Amygdala (tissue), 56 donors: ENCODE measurements at places on chromosomes 5 and 9.

DNA sequence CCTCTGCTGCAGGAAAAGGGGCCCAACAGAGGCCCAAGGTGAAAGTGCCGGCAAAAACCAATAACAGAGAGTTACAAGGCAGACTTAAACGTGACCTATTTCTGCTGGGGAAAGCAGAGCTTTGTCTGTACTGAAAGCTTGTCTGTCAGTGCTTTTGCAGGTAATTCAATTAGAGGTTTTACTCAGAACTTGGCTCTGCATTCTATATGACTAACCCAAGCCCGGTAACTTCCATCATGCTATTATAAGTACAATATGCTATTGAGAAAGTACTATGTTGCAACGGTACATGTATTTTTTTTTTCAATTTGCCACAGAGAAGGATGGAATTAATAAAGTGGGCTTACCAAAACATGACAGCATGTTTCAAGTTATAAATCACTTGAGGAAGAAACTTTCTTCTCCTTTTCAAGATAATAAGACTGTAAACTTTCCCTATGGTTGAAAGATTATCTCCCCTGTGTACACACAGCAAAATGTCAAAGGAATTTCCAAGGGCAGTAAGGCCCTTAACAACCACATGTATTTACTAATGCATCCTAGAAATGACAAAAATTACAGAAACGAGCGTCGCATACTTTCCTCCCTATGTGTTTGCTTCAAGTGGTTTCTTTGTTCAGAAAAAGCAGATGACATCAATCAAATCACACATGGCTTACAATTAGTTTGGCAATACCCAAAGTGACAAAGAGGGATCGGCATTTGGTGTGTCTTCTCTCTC lies 282.4 kb downstream of the EFNA5 start:
- no peak for DNase-seq

DNA sequence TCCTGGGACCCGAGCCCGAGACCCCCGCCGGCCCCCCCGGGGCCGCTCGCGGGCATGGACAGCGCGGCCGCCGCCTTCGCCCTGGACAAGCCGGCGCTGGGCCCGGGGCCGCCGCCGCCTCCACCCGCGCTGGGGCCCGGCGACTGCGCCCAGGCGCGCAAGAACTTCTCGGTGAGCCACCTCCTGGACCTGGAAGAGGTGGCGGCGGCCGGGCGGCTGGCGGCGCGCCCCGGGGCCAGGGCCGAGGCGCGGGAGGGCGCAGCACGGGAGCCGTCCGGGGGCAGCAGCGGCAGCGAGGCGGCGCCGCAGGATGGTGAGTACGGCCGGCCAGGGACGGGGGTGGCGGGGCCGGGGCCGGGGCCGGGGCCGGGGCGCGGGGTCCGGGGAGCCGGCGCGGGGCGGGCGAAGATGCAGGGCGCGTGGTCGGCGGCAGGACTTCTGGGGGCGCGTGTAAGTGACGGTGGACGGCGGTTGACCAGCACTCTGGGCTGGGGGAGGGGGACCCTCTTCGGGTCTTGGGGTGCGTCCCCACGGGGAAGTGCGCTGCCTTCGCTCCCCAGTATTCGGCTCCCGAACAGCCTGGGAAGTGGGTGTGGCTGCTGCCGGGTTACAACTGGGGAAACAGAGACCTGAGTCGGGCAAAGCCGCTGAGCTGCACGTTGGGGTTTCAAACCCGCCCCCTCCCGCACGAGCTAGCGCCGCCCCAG lies 520 bp downstream of the PRRX2 start:
- DNase-seq, result no peak

GRCh38 chr5:175444905-175445456 lies 999 bp upstream of the DRD1 start:
- DNase-seq, result no peak

DNA sequence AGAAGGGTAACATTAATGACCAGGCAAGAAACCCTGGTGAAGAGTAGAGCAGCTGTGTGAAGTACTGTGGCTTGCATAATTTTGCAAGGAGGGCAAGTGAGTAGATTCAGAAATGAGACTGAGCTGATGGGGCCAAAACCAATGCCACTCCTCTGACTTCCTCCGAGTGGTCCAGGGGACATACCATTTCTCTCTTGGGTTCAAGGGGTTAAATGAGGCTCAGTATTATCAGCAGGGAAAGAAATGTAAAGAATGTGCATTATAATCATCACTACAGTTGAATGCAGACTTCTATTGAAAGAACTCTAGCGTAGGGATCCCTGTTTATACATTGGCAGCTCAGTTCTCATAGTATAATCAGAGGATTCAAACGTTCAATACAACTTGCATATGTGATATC lies 9.9 kb downstream of the POLR3G start:
- no peak for DNase-seq

- no peak for DNase-seq
Observed at GRCh38 chr5:13662626-13663025, 281.9 kb downstream of the DNAH5 start.

GRCh38 chr5:174397206-174397605 lies 327.2 kb upstream of the MSX2 start:
- no peak for DNase-seq

- no peak for DNase-seq
Observed at GRCh38 chr5:80093796-80094195, 58.6 kb downstream of the THBS4 start.

GRCh38 chr5:185095-186070 lies 5.9 kb upstream of the LRRC14B start:
- DNase-seq, result no peak

DNA sequence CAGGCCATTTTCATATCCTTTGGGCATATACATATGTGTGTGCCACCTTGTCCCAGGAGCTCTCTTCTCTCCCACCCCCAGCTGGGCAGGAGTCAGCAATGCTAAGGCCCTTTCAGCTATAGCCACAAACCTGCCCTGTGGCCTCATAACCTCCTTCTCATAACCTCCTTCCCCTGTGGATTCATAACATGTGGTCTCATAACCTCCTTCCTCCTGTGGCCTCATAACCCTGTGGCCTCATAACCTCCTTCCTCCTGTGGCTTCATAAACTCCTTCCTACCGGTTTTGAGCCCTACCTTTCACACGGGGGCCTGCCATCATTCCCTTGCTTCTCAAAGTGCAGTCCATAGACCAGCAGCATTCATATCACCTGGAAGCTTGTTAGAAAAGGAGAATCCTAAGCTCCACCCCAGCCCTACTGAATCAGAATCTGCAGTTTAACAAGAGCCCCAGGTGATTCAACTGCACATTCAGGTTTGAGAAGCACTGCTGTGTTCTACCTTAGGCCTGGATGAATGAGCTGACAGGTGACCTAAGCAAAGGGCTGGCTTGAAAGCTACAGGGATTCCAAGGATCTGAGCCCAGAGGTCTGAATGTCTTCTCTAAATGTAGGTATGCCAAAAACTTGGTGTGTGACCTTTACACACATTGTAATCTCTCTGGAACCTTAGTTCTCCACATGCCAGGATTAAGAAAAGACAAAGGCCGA lies 41.9 kb upstream of the PLPP6 start:
- DNase-seq, result no peak

- no peak for DNase-seq
Observed at GRCh38 chr5:123113136-123113535, 24.1 kb downstream of the PRDM6 start.

- no peak for DNase-seq
Observed at GRCh38 chr5:15526413-15526812, 26.4 kb downstream of the FBXL7 start.

GRCh38 chr9:21030389-21031035 lies 928 bp downstream of the HACD4 start:
- no peak for DNase-seq

DNA sequence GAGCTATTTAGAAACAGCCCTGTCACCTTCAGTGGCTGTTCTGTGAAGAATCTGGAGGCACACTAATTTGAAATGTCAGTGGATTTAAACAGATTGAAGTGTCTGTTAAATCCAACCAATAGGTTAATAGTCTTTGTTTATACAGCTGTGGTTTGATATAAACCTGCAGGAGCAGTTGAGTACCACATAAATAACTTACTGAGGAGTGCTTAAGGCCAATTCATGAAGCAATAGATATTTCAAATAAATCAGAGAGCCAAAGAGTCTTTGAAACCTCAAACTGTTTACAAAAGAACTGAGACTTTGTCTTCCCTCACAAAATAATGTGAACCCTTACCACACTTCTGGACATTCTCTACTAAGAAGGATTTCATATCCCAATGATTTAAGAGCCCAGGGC lies 111.9 kb downstream of the FEM1C start:
- no peak for DNase-seq

DNA sequence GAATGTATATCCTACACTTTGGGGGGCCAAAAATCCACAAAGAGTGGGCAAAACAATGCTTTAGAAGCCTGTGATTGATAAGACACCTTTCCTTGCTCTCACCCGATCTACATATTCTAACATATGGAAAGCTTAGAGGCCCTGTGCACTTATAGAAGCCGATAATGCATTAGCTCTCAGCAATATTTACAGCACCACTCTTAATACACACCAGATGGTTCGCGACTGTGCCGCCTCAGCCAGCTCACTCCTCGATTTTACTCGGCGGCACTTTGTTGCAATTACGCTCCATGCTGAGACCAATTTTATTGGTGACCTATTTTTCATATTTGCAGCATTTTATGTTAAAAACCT lies 18.8 kb downstream of the NR2F1 start:
- DNase-seq, result no peak

DNA sequence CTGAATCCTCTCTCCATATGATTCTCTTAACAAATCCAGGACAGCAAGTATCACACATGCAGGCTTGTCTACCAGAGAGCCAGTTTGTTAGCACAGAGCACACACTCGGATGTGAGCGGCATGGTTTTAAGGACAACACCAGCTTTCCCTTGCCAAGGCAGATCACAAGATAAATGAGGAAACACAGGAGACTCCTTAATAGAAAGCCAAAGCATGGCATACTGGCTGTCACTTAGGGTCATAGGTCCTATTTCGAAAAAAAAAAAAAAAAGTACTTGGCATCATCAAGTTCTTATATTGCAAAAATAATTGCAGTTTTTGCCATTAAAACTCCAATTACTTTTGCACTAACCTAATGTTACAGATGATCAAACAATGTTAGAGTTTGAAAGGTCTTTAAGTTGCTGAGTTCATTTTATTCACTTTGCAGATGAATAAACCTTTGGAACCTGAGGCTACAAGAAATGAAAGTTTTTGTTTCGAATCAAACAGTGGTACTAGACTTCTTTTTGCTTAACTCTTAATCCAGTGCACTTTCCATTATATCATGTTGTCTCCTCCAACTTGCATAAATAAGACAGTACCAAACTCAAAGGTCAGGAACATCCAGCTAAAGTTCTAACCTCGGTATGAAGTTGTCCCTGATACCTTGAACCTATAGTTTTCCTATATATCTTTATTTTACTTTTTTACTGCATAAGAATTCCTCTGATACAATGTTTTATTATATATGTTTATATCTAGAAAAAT lies 138.5 kb downstream of the MPDZ start:
- no peak for DNase-seq

GRCh38 chr9:89435071-89435823 lies 62.7 kb downstream of the SEMA4D start:
- DNase-seq, result no peak

DNA sequence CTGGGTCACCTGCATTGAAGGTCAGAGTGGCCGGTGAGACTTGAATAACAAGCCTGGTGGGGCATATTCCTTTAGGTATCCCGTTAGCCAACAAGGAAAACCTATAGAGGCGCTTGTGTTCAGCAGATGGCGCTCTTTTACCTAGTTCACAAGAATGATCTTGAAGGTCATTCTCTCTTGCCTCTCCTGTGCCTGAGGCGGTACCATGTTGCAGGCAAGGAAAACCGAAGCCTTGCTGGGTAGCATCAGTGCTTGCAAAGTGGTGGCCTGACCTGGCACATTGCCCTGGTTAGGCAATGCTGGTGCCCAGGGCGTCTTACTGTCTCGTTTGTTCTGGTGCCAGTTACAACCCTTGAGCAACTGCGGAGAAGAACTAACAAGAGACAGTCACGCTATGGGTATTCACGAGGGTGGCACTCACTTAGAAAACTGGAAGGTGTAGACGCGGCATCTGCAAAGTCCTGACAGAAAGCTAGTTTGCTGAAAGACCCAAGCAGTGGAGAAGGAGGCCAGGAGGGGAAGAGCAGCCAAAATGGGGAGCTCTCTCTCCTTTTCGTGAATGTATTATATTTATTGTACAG lies 56.7 kb downstream of the AOPEP start:
- DNase-seq, result peak; percentile 62

DNA sequence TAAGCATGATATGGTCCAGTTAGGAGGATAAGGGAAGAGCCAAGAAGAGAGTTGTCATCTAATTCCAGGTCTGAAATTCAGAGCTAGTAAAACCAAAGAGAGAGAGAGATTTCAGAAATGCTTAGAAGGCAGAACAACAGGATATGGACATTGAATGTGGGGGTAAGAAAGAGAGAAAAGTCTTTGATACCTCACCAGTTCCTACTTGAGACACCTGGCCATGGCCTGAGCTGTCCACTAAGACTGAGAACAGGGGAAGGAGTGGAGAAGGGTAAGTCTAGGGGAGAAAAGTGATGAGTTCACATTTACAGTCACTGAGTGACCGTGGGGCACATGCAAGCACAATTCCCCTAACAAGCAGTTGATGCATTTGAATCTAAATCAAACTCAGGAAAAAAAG lies 35.5 kb downstream of the TIMD4 start:
- DNase-seq, result no peak

DNA sequence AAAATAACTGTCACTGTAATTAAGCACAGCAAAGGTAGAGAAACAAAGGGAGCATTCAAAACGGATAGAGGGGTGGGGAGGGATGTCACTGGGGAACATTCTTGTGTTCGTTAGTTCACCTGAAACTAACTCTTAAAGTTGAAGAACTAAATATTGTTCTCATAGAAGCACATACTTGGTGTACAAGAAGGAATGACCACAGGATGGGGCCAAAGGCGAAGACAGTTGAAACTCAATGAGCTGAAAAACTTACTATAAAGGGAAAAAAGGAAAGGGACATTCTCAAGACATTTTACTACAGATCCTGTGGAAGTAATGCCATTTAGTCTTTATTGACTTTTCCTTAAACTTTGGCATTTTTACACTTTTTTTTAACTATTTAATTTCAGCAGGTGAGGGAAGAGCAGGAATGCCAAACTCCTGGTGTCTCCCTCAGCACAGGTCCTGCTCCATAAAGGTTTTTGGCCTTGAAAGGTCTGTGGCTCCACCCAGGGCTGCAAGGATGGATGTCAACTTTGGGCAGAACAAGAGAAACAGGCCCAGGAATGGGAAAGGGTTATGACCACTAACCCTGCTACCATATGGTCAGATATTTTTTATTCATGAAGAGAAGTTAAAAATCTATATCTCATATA lies 197.6 kb upstream of the RASA1 start:
- no peak for DNase-seq
